Left cardiac atrium (tissue), 4 donors: ENCODE measurements at places on chromosomes 5 and 9. TPM values are rescaled to one million over a fixed set of nuclear protein-coding genes. Genes with fewer than 3 reads are reported as not detected.
A peak's percentile ranks its signal among the peaks of the same experiment; 100 is the strongest.

- DNase-seq, result no peak
Measured at GRCh38 chr5:23223846-23224245, 283.6 kb upstream of the PRDM9 start.

DNA sequence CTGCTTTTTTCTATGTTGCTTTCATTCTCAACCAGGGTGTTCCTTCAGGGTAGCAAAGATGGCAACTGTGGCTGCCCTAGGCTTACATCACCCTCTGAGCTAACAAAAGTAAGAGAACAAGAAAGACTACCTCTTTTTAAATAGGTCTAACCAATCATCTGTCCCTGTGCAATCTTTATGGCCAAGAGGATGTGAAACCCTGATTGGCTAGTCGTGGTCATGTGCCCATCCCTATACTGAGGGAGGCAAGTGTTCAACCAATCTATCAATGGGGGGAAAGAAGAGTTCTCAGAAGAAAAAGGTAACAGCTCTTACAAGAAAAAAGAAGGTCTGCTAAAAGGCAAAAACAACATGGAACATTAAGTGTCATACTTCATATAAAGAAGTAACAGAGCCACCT is 11.7 kb upstream of the SNCAIP start:
- DNase-seq, result no peak

- no peak for DNase-seq
Measured at GRCh38 chr5:154546719-154547118, 68.7 kb upstream of the HAND1 start.

GRCh38 chr5:176785184-176786145 is 24.9 kb upstream of the UNC5A start:
- DNase-seq, result no peak

- peak; percentile 62 for DNase-seq
Measured at GRCh38 chr9:134130503-134131375, 5.1 kb upstream of the WDR5 start.

GRCh38 chr9:99490729-99491128 is 268.6 kb downstream of the SEC61B start:
- DNase-seq, result no peak

DNA sequence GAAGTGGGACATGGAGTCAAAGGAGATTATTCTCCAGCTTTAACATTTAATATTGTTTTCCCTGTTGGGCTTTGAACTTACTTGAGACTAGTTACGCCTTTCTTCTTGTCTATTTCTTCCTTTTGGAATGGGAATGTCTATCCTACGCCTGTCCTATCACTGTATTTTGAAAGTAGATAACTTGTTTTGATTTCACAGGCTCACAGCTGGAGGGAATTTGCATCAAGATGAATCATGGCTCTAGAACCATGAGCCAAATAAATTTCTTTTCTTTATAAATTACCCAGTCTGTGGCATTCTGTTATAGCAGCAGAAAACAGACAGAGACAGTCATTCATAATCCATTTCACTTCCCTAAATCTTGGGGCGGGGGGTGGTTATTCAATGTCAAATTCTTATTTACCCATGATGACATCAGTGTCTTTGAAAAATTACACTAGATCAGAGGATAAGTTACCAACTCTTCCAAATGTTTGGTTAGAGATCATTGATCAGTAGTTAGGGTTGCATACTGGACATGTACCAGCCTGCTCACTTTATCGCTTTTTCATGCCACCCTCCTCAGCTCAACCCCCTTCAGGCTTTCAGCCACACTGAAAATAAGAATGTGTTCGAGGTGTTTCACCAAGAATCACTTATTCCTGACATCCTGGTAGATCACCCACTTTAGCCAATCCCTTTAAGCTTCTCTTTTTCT is 419.6 kb upstream of the PIK3R1 start:
- DNase-seq, result no peak

GRCh38 chr5:8538821-8539220 is 669.9 kb downstream of the MTRR start:
- no peak for DNase-seq

GRCh38 chr5:172077664-172078425 is 71.4 kb upstream of the FBXW11 start:
- DNase-seq, result no peak

The ZDHHC11 gene
- total RNA-seq, result 31.1 TPM

The RNF44 gene
- 24.5 TPM for total RNA-seq

- no peak for DNase-seq
Measured at GRCh38 chr5:172303572-172304335, 20.2 kb upstream of the UBTD2 start.

The PAIP1 gene
- 80.6 TPM for total RNA-seq

GRCh38 chr5:42579320-42579719 is 156.1 kb downstream of the GHR start:
- no peak for DNase-seq

The TRPM3 gene
- total RNA-seq, result 1.2 TPM

DNA sequence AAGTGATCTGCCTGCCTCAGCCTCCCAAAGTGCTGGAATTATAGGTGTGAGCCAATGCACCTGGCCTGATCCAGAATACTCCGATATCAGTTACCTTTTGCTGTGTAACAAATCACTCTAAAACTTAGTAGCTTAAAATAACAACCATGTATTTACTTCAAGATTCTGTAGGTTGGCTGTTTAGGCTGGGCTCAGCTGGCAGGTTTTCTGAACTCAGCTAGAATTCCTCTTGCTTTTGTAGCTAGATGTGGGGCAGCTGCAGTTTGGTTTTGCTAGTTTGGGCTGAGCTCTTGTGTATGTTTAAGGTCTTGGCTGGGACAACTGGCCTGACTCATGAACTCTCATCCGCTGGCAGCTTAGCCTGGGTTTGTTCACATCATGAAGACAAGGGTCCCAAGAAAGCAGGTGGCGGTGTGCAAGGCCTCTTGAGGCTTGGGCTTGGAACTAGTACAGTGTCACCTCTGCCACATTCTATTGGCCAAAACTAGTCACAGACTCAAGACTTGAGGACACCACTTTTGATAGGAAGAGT is 138.3 kb upstream of the SHB start:
- DNase-seq, result no peak

GRCh38 chr5:107704681-107705401 is 34.1 kb upstream of the EFNA5 start:
- DNase-seq, result no peak

The FOXD4L6 gene
- total RNA-seq, result 0.15 TPM

GRCh38 chr9:108815156-108815555 is 40.6 kb downstream of the ACTL7B start:
- no peak for DNase-seq

DNA sequence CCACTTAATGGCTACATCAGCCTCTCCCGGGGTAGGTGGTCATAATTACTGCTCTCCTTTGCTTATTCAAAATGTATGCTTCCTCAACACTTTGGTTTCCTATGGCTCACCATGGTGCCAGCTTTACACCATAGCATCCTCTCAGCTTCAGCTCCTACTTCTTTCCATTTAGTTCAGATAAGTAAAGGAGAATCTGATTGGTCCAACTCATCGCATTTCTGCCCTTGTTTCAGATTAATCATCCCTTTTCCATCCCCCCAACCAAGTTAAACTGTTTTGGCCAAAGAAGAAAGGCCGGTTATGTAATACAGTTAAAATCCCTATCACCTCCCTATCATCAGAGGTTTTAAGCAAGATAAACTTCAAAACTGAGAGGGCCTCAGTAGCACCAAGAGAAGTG is 130.5 kb downstream of the CETN3 start:
- DNase-seq, result no peak

DNA sequence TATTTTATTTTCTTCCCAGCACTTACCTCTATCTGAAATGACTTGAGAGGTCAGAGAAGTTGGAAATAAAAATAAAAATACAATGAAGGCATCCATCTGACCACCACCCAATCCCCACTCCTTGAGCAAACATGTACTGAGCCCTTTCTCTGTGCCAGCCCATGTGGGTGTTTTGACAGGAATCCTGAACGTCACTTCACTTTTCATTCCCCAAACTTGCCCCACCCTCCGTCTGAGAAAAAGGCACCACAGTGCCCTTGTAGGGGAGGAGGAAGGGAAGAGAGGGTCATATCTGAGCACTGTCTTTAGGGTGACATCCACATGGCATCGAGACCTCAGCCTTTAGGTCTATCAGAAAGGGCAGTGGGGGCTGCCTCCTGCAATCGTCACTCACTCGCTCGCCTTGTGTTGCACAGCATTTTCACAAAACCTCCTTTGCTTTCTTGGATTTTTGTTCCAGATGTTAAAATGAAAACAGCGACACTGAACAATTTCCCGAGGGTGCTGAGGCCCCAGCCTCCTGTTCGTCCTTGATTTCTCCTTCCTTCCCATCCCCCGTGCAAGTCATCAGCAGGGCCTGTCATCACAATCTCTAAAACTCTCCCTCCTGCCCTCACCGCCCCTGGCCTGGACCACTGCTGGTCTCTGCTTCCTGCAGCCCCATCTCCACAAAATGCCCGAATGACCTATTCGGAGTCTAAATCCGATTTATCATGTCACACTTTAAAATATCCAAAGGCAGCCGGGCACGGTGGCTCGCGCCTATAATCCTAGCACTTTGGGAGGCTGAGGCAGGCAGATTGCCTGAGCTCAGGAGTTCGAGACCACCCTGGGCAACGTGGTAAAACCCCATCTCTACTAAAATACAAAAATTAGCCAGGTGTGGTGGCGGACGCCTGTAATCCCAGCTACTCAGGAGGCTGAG is 13.0 kb downstream of the HIGD2A start:
- DNase-seq, result no peak

- DNase-seq, result no peak
Measured at GRCh38 chr9:89743573-89744254, 138.9 kb downstream of the GADD45G start.

GRCh38 chr9:119009249-119009648 is 360.0 kb downstream of the BRINP1 start:
- no peak for DNase-seq

GRCh38 chr5:122915717-122916461 is 70.5 kb downstream of the SNX24 start:
- no peak for DNase-seq

- DNase-seq, result no peak
Measured at GRCh38 chr9:1404940-1405339, 354.8 kb downstream of the DMRT2 start.
